Kasumi-1 (cell line): ENCODE measurements at places on chromosomes 12 and 14.

GRCh38 chr12:29026419-29026818, 122.7 kb upstream of the FAR2 start:
- no peak for DNase-seq

DNA sequence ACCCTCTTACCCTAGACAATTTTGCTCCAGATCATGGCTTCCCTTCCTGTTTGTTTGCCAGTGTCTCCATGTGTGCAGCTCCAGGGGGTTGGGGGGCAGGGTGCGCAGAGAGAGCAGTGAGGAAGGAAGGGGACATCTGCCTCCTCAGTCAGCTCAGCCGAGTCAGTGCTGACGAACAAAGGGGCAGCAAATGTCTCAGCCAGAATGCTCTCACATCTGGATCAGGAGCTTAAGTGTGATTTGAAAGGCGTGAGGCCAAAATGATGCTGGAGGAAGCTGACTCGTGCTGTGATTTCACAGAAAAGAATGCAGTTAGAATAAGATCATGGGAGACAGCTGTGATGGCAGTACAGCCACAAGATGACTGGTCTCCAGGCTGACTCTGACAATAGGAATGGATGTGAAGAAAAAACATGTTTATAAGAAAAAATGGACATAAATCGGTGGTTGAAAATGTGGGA, 27.1 kb upstream of the CDK17 start:
- no peak for DNase-seq

DNA sequence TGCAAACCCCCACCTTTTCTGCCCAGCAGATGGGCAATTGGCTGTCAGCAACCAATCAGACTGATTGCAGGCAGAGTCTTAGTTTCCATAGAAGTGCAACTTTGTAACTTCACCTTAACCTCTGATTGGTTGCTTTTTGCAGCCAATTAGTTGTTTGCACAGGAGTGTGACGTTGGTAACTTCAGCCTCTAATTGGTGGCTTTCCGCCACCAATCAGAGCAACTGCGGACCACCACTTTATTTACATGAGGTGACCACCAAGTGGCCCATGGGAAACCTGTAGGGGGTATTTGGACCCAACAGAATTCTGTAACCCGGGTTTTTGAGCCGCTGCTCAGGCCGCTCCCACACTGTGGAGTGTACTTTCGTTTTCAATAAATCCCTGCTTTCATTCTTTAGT, 32.3 kb downstream of the CDKN1B start:
- DNase-seq, result no peak

DNA sequence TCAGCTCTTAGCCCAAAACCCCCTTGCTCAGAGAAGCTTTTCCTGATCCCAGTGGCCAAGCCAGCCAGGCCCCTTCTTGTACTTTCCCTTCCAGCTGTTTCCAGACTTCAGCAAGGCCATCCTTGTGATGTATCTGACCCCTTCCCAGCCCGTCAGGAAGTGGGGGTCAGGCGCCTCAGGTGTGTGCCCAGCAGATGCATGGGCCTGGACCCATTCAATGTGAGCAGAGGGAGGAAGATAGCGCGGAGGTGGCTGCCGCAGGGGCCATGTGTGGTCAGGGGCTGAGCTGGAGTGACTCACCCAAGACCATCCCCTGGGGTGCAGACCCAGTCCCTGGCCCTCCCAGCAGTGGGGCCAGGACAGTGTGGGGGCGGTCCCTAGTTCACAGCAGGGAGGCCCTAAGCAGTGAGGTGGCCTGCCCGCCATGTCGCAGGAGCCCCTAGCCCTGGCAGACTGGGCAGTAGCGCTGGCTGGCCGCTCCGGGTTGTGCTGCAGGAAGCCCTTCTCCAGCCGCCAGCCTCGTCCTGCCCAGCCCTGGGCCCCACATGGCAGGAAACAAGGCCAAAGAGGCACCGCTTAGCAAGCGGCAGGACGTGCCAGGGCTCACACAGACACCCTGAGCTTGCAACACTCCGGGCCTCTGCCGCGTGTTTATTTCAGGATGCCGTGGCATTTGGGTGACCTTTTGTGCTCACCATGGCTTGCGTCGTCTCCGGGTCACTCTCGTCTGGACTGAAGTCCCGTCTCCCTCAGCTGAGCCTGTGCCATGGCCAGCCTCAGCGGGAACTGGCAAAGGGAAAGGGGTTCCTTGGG, 12.0 kb downstream of the ADSS1 start:
- no peak for DNase-seq

- DNase-seq, result no peak
These were observed 8.5 kb downstream of the VASH1 start for GRCh38 chr14:76769636-76770292.

- no peak for DNase-seq
These were observed 110.9 kb upstream of the DNM1L start for GRCh38 chr12:32568228-32568627.

DNA sequence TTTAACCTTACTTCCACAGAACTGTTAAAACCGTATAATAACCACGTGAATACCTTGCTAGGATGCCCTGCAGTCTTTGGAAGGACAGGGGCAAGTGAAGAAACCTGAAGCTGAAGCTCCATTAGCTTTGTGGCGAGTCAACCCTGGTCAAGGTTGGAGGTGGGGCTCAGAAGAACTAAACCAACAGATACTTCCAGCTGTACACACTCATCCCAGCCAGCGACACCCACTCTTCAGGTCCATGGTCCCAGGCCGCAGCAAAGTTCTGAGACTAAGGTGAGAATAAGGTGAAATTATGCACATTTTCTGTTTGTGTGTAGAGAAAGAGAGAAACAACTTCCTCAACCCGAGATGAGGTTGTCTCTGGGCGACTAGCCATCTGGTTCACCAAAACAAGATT, 77.6 kb downstream of the NTF3 start:
- no peak for DNase-seq

DNA sequence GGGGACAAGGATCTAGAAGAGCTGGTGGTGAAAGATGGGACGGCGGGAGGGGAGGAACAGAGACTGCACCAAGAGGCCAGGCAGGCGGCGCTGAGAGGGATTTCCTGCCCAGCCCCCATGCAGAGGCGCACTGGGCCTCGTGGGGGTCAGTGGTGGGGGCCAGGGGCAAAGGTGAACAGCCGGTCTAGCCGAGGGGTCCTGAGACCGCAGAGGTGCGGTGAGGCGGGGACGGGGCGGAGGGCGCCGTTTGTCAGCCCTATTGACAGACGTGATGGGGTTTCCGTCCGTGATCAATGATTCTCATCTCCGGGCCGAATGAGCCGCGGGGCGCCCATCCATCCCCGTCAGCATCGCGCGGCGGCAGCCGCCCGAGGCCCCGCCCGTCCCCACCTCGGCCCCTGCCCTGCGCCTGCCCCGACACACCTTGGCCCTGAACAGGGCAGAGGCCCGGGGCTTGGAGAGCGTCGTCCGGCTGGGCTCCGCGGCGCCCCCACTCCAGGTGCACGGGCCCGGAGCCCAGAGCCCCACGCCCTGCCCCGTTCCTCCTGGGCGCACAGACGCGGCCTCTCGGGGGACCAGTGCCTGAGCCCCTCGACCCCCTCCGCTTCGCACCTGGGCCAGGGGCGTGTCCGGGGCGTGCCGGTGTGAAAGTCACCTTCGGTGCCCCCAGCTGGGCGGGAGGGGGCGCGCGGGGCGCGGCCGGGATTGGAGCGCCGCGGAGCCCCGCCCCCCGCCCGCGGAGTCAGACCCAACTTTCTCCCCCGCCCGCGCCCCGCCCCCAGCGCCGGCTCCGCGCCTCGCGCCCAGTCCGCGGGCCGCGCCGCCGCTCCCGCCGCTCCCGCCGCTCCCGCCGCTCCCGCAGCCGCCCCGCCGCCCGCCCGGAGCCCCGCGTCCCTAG, at the start of gene NXPH4:
NXPH4 (plus strand) TSS at position 781 of the 898 bp plus-strand sequence. CDS start 176 bp downstream, outside the sequence.
- DNase-seq, result no peak

GRCh38 chr12:90672081-90672480, 282.9 kb downstream of the CCER1 start:
- DNase-seq, result no peak

GRCh38 chr14:88324930-88325329, 1.9 kb upstream of the KCNK10 start:
- DNase-seq, result no peak

DNA sequence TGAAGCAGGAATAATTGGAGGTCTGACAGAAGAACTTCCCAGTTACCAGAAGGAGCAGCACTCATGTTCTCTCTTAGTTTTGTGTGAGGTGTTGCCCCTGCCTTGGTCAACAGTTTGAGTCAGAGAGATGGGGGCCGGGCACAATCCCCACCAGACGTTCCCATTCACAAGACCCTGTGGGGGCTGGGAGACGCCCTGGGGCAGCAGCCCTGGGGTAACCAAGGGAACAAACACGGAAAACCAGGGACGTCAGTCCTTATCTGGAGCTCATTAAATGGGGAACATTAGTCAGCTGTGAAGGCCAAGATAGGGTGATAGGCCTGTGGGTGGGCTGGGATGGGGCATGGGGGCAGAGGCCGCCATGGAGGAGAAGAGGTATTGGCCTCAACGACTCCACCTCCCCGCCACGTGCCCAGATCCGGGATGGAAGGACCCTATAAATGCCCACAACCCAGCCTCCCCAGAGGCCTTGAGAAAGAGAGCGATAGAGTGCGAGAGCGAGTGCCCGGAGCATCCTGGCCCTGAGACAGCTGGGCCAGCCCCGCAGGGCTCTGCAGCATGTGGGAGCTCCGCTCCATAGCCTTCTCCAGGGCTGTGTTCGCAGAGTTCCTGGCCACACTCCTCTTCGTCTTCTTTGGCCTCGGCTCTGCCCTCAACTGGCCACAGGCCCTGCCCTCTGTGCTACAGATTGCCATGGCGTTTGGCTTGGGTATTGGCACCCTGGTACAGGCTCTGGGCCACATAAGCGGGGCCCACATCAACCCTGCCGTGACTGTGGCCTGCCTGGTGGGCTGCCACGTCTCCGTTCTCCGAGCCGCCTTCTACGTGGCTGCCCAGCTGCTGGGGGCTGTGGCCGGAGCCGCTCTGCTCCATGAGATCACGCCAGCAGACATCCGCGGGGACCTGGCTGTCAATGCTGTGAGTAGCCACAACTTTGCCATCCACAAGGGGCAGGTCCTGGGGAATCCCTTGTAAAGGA, at the start of gene AQP2:
AQP2 (plus strand) TSS at position 465 of the 979 bp plus-strand sequence; CDS start at position 559, 94 bp downstream.
- no peak for DNase-seq

DNA sequence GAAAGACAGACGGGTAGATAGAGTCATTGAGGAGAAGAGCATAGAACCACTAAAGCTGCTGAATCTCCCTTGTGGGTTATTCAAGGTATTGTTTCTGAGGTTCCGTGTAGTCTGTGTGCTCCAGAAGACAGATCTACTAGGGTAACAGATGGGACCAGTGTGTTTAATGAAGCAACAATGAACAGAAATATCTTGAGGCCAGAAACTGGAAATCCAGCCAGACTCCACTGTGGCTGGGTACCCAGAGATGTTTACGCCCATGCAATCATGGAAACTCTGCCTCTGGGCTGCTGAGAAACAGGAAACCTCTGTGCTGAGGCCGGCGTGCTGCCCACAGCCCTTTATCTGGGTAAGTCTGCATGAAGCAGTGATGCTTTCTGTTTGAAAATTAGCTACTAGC, 8.3 kb downstream of the PROX2 start:
- peak; percentile 75 for DNase-seq
